ENCODE measurements at places on chromosomes 13 and 19.

GRCh38 chr13:20828539-20829364 lies 55.0 kb upstream of the EEF1AKMT1 start:
- no peak for DNase-seq

GRCh38 chr13:41428155-41428554 lies 29.2 kb upstream of the RGCC start:
- no peak for DNase-seq

GRCh38 chr19:29325241-29325975 lies 112.5 kb upstream of the UQCRFS1 start:
- no peak for DNase-seq

DNA sequence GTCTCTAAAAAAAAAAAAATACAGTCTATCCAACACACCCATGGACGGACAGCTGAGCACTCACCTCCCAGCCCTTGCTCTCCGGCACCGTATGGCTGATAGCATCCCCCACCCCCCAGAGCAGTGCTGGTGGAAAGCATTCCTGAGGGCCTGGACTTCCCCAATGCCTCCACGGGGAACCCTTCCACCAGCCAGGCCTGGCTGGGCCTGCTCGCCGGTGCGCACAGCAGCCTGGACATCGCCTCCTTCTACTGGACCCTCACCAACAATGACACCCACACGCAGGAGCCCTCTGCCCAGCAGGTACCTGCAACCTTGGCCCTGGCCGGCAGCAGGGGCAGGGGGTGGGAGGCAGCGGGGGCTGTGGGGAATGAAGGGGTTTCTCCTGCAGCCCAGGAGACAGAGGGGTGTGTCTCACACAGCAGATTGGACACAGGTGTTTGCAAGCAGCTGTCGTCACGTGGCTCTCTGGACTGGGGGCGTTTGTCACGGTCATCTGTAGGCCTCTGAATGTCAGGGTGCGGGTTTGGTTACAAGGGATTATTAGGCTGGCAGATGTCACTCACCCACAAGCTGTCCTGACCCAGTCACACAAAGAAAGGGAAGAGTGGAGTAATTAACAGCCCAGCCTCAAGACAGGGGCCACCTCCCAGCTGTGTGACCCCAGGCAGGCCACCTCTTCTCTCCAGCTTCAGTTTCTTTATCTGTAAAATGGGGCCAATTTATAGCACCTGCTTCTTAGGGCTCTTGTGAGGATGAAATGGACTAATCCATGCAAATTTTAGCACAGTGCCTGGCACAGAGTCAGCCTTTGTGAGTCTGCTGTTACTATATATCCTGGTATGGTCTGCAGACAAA lies 19.3 kb downstream of the PLD3 start:
- DNase-seq, result no peak

- no peak for DNase-seq
These were observed 217.0 kb upstream of the IPO5 start for GRCh38 chr13:97736436-97736835.

DNA sequence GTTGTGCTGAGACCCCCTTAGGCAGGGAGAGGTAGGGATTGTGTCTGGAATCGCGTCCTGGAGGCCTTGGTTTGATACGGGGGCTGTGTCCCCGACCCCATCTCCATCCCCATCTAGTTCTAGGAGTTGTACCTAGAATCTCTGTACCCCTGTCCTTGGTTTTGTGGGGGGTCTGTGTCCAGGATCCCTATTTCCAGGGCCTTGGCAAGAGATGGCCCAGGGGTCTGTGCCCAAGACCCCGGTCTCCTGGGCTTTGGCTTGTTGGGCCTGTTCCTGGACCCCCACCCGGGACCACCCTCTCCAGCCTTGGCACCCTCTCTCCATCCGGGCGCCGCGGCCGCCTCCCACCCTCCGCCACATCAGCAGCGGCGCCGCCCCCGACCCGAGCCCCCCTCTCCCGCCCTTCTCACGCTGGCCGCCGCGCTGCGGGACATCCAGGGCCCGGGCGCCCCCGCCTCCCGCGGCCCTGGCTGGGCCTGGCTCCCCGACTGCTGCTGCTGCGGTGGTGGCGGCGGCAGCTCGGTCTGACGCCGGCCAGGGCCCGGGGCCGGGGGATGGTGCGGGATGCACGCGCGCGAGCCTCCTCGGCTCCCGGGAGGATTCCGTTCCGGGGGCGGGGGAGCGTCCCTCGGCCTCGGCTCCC lies at the start of gene NUMBL:
Gene NUMBL, minus strand, starts transcription at position 602 of the 643 bp plus-strand sequence. Its CDS starts 168 bp downstream, at position 434.
- no peak for DNase-seq

DNA sequence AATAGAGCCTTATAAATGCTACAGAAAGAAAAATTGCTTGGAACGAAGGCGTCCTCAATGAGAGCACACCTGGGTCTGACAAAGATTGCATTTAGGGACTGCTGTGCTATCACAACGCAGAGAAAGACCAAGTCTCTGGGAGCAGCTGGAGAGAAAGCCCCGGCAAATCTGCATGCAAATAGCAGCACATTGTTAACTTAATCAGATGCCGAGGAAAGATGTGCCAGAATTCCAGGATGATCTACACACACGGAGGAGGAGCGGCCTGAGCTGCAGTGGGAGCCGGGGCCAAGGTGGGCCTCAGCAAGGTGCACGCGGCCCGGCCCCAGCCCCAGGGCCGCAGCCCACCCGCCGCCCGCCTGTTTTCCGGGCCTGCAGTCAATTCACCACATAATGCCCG lies 1.4 kb downstream of the ZNF536 start:
- no peak for DNase-seq

DNA sequence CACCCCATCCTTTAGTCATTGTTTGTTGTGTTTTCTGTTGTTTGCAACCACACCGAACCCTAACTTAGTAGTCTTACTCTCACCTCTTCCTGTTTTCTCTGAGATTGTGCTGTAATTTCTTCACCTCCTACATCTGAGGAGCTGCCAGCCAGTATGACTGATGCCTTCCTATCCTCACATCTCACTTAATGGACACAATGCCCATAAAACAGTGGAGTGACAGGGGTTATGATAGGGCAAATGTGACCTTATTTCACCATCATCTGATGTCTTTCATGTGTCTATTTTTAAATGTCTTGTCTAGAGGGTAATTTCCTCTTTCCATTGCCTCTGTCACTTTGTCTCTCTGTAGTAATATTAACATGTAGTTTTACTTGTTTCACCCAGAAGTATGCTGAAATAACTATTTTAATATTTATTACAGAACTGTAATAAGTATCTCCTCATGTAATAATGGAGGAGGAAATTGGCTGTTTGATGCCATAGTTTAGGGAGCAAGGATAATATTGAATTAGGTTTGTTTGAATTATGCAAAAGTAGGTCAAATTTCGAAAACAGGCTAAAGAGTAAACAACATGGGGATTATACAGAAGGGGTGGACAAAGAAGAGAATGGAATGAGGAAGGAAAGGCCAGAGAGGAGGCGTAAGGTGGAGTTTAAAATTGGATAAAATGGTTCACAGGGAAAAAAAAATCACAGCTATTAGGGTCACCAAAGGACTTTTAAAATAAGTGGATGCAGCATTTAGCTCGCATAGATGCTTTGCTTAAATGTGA lies 103.5 kb upstream of the SPRY2 start:
- no peak for DNase-seq

- no peak for DNase-seq
These were observed 1158.5 kb downstream of the PCDH9 start for GRCh38 chr13:66071608-66072007.

DNA sequence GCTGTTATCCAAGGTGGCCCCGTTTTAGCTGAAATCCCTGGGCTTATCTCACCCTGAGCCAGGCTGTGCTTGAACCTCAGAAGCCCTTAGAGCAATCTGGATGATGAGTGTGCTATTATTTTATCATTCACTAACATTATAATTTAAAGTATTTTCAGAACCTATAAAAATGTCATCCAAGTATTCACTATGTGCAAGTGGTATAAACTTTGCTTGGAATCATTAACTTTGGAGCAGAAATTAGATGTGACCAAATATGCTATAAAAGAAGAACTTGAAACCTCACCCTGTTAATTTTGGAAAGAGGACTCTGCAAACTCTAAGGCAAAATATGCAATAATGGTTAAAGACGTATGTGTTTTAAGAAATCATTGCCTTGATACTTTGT lies 147.5 kb downstream of the USP12 start:
- no peak for DNase-seq

DNA sequence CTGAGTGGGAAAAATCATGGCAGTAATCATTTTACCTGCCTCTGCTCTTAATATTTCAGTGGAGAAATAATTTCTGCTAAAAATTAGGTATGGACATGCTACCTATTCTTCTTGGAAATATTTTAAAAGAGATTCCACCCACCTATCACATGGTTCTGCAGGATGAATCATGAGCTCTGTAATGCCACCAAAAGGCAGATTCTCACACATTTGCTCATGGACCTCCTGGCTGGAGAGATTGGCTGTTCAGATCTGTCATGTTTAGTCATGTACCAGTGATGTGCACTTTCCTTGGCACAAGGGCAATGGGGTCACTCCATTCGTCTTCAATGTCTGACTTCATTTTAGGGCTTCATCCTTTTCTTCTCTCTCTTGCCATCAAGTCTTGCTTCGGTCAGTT lies 101.8 kb upstream of the MBNL2 start:
- DNase-seq, result no peak

GRCh38 chr19:43308244-43308815 lies 39.0 kb upstream of the PSG9 start:
- DNase-seq, result no peak

- no peak for DNase-seq
These were observed 41.4 kb downstream of the CERS4 start for GRCh38 chr19:8250596-8250995.

DNA sequence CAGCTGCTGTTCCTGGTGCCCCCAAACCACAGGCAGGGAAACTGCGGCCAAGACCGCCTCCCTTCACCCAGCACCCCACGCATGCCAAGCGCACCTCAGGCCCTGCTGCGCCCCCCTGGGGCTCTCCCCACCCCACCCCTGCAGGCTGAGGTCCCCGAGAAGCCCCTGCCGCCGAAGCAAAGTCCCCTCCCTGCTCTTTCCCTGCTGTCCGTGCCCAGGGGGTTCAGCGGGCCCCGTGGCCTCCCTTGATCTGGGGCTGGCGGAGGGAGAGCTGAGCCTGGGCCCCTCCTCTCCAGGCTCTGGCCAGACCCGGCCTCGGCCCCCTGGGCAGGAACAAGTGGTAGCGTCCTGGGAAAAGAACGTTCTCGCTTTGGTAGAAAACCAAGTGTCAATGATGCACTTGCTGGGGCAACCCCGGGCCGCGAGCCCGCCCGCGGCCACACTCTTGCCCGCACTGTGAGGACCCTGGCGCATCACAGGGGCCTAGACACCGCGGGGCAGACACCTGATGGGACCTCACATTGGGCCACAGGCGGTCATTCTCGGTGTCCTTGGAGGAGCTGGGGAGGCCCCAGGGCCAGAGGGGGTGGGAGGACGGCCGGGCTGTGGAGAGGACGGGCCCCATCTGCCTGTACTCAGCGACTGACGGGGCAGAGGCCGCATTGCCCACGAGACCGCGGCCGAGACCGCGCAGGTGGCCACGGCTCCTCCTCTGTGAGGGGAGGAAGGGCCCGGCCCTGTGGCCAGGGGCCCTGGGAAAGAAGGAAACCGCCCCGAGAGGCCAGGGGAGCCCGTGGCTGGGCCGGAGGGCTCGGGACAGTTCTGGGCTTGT lies 29.0 kb downstream of the GPX4 start:
- no peak for DNase-seq

- DNase-seq, result no peak
These were observed 515 bp upstream of the ZNF324B start for GRCh38 chr19:58450856-58451357.

DNA sequence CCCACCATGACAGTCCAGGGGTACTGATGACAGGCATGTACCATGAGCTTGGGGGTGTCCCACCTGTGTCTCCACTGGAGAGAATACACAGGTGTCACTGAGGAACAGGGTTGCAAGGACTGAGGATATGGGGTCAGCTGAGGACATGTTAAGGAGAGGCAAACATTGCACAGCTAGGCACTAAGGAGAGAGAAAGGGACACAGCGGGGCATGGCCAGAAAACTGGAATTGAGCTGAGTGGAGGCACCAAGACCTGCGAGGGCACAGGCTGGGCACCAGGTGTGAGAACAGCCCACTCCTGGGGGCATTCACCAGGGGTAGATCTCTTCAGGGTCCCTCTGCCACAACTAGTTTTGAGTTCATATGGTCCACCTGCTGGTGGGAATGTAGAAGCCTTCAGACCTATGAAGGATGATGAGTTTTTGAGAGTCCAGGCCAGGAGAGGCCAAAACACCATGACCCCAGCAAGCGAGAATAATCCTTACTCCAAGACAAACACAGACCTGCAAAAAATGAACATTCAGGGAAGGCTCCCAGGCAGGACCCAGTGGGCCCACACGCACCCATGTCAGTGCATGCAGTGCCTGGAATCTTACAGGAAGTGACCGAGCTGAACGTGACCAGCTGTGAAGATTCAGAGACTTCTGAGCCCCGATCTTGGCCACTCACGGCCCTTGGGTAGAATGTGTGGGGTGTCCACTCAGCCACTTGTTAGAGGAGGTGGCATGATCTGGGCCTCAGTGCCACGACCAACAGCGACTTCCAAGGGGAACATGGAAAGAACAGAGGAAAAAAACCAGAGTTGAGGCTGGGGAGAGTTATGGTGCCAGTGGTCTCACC lies 1.4 kb upstream of the ZNF584 start:
- DNase-seq, result no peak

- no peak for DNase-seq
These were observed 25.5 kb upstream of the EPHX3 start for GRCh38 chr19:15257782-15258181.

- no peak for DNase-seq
These were observed 4.0 kb downstream of the GNA11 start for GRCh38 chr19:3098141-3098514.

DNA sequence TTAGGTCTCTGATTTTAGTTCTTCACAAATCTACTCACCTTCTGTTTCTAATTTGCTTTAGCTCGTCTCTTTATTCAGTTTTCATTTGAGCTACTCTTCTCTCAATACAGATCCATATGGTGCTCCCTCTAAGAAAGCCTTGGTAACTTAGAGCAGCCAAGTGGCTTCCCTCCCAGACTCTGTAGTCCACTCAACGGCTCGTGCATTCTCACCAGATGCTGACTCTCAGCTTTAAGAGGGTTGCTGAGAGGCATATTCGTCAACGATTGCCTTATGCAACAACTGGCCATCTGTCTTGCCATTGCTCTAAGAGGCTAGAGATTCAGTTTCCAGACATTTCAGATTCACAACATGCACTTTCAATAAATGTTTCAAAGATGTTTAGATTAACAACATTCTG lies 785.8 kb upstream of the SLC10A2 start:
- DNase-seq, result no peak

GRCh38 chr13:112443995-112444311 lies 67.8 kb downstream of the SPACA7 start:
- DNase-seq, result peak; percentile 32

DNA sequence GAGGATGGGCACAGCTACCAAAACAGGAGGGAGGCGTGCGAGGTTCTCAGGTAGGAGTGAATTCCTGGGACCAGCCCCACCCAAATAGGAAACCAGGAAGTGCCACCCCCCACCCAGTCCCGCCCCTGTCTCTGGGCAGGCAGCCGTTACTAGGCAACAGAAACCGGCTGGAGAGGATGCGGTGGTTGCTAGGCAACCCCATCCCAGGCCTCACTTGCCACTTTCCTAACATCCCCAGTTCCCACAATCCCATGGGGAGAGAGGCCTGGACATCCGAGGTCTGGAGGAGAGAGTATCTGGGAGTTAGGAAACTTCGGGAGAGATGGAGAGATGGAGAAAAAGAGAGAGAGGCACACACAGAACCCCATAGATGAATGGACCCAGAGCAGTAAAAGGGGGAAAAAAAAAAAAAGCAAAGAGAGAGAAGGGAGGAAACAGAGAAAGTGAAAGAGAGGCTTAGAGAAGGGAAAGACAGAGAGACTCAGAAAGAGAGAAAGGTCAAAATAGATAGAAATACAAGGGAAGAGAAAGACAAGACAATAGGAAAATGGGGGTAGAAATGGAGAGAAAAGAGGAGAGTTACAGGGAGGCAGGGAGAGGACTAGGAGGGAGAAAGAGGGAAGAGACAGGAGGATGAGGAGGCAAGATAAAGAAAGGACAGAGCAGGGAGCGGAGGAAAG lies 3.8 kb downstream of the GRIK5 start:
- no peak for DNase-seq

Measured in Panc1 (cell line).